ENCODE measurements at places on chromosomes 16 and 17. TPM values are rescaled to one million over a fixed set of nuclear protein-coding genes. Genes with fewer than 3 reads are reported as not detected.

DNA sequence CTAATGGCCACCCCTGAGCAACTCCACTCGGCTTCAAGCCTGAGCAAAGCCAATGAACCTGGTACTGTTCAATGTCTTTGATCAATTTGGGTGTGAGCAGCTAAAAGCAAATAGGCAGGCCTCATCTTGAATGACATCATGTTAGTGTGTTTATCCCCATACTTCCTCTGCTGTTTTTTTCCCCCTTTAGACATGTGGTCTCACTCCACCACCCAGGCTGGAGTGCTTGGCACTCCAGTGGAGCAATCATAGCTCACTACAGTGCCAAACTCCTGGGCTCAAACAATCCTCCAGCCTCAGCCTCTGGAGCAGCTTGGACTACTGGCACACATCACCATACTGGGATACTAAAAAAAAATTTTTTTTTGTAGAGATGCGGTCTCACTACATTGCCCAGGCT, 75.4 kb downstream of the ARHGAP17 start:
- DNase-seq = no peak

GRCh38 chr16:47644166-47644565, 183.0 kb downstream of the PHKB start:
- DNase-seq = peak; percentile 60

- no peak for DNase-seq
Observed at GRCh38 chr16:5446623-5447240, 349.1 kb upstream of the EEF2KMT start.

DNA sequence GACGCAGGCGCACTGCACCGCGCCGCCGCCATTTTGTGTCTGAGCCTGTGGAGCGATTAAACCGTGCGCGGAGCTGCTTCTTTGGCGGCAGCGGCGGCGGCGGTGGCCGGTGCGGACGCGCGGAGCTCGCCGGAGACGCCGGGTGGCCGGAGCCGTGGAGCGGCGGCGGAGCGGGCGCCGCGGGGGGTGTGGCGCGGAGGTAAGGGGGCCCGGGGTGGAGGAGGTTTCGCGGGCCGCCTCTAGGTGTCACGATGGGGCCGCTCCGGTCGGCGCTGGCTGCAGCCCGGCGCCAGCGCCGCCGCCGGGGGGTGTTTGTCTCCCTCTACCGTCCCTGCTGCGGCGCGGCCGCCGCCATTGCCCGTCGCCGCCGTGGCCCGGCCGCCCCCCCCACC, at the start of gene CTCF:
Gene CTCF (plus strand): TSS at position 1 of the 392 bp plus-strand sequence. CDS start 48,307 bp downstream, outside the sequence.
- DNase-seq = peak; percentile 70

EPX gene
- not detected for total RNA-seq

WFIKKN1 gene
- total RNA-seq = 0.17 TPM

GRCh38 chr17:30027676-30028075, 86.2 kb downstream of the EFCAB5 start:
- no peak for DNase-seq

DNA sequence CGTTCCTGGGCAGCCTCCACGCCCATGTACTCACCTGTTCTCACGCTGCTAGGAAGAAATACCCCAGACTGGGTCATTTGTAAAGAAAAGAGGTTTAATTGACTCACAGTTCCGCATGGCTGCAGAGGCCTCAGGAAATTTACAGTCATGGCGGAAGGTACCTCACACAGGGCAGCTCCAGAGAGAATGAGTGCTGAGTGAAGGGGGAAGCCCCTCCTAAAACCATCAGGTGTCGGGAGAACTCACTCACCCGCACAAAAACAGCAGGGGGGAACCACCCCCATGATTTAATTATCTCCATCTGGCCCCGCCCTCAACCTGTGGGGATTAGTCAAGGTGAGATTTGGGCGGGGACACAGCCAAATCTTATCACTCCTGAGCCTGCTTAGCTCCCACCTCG, 18.2 kb downstream of the RAB40C start:
- no peak for DNase-seq

DNA sequence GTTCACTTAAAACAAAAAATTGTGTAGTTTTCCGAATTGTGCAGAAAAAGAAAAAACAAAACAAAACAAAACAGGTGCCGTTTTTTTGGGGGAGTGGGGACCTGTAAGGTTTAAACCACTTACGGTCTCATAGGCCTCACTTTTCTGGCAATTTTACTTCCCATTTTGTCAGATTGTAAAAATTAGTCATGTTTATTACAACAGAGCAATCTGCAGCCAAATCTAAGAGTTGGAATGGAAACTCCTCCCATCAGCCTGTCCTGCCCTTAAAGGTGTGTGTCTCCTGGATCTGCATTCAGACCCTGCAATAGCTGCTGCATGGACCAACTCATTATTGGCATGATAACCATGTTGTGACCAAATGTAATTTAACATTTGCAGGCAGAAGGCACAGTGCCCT, 8.2 kb upstream of the SALL1 start:
- DNase-seq = no peak
